Thyroid gland (tissue), 4 donors: ENCODE measurements at places on chromosomes 1 and 21. TPM values are rescaled to one million over a fixed set of nuclear protein-coding genes. Genes with fewer than 3 reads are reported as not detected.
A peak's percentile ranks its signal among the peaks of the same experiment; 100 is the strongest.

The C8A gene
- total RNA-seq, result not detected

DNA sequence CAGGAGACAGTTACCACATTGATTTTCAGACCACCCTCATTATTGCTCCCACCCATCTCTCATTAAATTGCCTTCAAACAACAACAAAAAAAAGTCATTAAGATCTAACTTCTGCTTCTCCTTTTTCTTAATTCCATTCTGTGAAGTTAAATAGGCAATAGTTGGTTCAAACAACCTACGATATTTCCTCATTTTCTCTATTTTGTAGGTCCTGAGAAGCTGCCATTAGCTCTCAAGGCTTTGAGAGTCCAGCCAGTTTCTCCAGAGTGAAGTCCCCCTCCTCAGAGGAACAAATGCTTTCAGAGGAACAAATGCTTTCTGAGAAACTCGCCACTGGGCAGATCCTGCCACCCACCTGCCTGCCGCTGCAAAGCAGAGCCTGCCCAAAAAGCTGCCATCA lies 125.6 kb downstream of the ETS2 start:
- no peak overlapping the region for H3K4me3 ChIP-seq
- no peak overlapping the region for H3K27ac ChIP-seq
- no peak for DNase-seq
- no peaks in the 10 kb centered on the region for H3K4me1 ChIP-seq
- no peaks in the 10 kb centered on the region for H3K27me3 ChIP-seq

- no peak for DNase-seq
- no peaks in the 10 kb centered on the region for H3K36me3 ChIP-seq
- H3K4me1 ChIP-seq, result no peaks in the 10 kb centered on the region
- H3K27ac ChIP-seq, result no peak overlapping the region
- no peak overlapping the region for H3K4me3 ChIP-seq
These were observed 402.4 kb downstream of the USH2A start for GRCh38 chr1:216020743-216021345.

DNA sequence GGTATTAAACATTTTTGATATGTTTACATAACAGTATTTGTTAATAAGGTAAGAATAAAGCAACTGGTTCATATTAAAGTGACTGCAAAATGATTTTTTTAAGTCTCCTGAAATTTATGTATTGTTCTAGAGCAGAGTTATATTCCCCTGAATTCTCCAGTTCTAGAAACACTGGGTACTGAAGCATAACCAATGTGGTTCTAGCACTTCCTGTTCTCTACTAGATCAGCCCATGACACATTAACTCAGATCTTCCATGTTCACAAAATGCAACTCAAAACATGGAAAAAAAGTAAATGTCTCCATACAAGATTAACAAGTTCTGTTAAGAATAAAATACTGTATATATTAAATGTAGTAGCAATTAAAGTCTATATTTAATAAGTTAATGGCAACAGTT lies 3.9 kb downstream of the NEGR1 start:
- no peak overlapping the region for H3K4me3 ChIP-seq
- no peaks in the 10 kb centered on the region for H3K4me1 ChIP-seq
- no peak overlapping the region for H3K27ac ChIP-seq
- no peaks in the 10 kb centered on the region for H3K27me3 ChIP-seq

DNA sequence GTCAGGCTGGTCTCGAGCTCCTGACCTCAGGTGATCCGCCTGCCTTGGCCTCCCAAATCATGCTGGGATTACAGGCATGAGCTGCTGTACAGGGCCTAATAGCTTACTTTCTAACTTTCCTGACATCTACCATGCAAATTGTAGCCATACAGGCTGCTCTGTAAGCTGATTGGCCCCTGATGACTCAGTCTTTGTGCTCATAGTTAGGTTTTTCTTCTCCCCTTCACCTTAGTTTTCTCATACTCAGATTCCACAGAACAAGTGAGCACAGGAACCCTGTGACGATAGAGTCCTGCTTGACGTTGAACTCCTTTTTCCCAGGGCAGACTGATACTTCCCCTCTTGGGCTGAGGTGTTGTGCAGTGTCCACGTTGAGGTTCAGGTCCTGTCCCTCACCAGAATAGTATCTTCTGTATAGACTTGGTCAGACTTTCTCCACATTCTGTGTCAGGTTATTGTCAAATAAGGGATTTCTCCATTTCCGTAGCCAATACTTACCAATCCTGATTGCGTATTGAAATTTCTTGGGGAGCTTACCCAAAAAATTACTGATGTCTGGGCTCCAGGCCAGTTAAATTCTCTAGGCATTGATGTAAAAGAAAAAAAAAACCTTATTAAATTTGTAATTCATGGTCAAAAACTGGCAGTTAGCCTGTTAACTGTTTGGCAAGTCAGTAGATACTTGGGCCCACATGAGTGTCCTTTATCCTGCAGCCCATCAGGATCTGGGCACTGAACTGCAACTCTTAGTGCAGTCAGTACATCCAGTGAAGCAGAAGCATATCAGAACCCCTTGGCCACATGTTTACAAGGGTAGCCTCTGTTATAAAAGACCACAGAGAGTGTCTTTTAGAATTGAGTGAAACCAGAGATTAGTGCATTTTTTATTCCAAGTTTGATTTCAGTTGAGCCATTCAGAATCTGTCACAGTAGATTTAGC lies 118.2 kb downstream of the DYRK1A start:
- H3K4me3 ChIP-seq, result no peak overlapping the region
- DNase-seq, result peak; percentile 21
- peaks cover 15% of the 10 kb centered on the region for H3K36me3 ChIP-seq
- H3K27me3 ChIP-seq, result no peaks in the 10 kb centered on the region

GRCh38 chr1:8097908-8098307 lies 71.8 kb upstream of the ERRFI1 start:
- H3K4me1 ChIP-seq, result peaks cover 37% of the 10 kb centered on the region
- no peak overlapping the region for H3K4me3 ChIP-seq
- DNase-seq, result no peak
- no peaks in the 10 kb centered on the region for H3K27me3 ChIP-seq
- no peaks in the 10 kb centered on the region for H3K36me3 ChIP-seq
